ENCODE measurements at places on chromosomes 7 and 10.

DNA sequence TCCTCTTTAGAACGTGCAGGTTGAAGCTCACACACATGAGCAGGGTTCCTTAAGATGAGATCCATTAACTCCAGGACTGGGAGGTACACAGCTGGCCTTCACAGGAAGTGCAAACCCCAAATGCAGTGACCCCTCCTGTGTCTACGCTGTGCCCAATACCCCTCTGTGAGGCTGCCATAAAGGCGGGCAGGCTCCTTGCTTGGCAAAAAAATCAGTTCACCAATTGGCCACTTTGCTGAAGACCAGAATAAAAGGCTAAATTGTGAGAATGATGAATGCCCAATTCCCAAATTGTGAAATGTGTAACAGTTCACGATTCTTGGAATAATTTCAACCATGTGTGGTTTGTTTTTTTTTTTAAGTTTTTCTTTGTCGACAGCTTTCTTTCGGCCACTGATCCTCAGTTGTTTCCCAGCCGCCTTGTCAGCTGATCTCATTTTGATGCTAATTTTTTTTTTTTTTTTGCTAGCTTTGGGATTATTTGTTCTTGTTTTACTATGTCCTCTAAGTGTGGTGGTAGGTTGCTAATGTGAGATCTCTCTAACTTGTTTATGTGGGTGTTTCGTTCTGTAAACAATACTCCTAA is 101.9 kb upstream of the PRSS58 start:
- no peak for DNase-seq

GRCh38 chr7:38628630-38629385 is 2.4 kb downstream of the AMPH start:
- peak; percentile 77 for DNase-seq

DNA sequence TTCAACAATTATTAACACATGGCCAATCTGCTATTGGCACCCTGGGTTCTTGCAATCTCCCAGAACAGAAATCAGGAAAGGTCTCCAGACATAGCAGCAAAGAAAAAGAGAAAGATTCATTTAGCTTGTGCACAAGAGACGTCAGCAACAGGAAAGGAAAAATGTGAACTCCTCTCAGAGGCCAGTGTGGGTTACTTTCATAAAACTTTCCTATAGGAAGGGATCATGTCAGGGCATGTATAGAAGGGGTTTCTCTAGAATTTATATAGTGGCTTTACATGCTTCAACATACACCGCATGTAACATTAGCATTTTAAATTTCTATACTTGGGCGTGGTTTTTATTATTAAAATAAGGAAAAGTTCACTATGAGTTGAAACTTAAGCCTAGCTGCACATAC is 725.1 kb downstream of the SORCS1 start:
- no peak for DNase-seq

DNA sequence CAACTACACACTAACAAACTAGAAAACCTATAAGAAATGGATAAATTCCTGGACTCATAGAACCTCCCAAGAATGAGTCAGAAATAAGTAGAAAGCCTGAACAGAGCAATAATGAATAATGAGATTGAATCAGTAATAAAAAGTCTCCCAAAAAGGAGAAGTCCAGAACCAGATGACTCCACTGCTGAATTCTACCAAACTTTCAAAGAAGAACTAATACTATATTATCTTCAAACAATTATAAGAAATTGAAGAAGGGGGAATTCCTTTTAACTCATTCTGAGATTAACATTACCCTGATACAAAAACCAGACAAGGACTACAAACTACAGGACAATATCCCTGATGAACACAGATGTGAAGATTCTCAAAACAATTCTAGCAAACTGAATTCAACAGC is 47.8 kb upstream of the CDK6 start:
- no peak for DNase-seq

DNA sequence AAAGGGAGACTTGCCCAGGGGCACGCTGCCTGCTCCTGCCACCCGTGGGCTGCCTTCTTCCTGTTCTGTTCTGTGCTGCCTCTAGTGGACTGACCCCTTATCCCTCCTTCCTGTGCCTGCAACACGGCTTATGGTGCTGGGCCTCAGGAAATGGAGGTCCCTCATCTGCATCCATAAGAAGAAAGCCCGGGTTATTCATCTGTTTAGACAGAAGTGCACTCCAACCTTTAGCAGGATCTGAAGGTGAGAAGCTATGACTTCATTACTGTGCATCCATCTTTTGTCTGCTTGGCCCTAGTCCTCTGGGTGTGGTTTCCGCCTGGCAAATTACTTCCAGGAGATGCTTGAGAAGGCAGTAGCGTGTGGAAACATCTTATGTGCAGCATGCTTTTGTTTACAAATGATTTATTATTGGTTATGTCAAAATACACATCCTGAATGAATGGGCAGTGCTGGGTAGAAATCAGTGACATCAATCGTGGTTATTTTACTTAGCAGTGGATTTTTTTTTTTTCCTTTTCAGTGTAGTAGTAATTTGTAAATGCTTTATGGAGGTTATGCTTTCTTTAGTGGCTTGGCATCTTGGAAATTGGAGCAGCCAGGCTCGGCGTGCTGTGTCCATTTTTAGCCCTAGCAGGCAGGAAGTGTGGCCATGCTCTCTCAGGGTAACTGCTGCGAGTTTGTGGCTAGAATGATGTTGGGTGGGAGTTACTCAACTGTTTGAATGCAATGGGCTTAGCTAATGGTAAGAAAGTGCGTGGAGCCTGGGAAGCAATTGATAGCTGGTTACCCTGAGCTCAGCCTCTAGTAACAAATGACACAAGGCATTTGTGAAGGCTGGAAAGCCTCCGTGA is 12.7 kb downstream of the PTPRE start:
- no peak for DNase-seq

- DNase-seq, result no peak
Measured at GRCh38 chr7:42946627-42946950, 14.4 kb downstream of the MRPL32 start.

DNA sequence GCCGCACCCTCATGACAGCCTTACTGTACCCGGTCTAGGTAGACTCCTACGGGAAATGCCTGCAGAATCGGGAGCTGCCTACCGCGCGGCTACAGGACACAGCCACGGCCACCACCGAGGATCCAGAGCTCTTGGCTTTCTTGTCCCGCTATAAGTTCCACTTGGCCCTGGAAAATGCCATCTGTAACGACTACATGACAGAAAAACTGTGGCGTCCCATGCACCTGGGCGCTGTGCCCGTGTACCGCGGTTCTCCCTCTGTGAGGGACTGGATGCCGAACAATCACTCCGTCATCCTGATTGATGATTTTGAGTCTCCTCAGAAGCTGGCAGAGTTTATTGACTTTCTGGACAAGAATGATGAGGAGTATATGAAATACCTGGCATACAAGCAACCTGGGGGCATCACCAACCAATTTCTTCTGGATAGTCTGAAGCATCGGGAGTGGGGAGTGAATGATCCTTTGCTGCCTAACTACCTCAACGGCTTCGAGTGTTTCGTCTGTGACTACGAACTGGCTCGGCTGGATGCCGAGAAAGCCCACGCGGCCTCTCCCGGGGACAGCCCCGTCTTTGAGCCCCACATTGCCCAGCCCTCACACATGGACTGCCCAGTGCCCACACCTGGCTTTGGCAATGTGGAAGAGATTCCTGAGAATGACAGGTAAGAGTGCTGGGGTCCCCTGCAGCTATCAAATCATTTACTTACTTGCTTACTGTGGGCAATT is 8.5 kb upstream of the CHCHD1 start:
- DNase-seq, result no peak

GRCh38 chr7:108515630-108516029 is 10.3 kb downstream of the PNPLA8 start:
- no peak for DNase-seq

- no peak for DNase-seq
Measured at GRCh38 chr10:110762109-110762848, 109.4 kb upstream of the PDCD4 start.

- no peak for DNase-seq
Measured at GRCh38 chr7:148699024-148699781, 500 bp downstream of the CUL1 start.

All from fibroblast of skin of left biceps (primary cell).